ENCODE measurements at places on chromosomes 3 and 15.

GRCh38 chr3:133213937-133214336 lies 175.7 kb downstream of the TMEM108 start:
- DNase-seq = no peak

GRCh38 chr3:189389346-189389745 lies 217.6 kb downstream of the TPRG1 start:
- DNase-seq = no peak

DNA sequence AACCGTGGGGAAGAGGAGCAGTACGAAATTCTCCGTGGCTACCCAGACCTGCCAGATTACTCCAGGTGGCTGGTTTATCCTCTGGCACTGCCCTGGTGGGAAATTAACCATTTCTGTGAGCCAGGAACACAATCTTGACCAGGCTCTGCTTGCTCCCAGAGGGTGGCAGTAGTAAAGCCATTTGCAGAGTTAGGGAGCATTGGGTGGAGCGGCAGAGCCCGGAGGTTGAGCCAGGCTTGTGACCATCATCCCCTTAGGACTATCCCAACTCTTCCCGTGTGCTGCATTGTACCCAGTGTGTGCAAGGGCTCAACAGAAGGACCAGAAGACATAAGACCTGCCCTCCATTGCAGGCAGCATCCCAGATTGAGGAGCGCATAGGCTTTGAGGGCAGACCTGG lies 5.3 kb downstream of the KNG1 start:
- DNase-seq = peak; percentile 14

- DNase-seq = no peak
Observed at GRCh38 chr3:90136456-90137191, 1029.2 kb downstream of the EPHA3 start.

- DNase-seq = peak; percentile 6
Observed at GRCh38 chr3:183359036-183359435, 69.4 kb downstream of the MCF2L2 start.

- no peak for DNase-seq
Observed at GRCh38 chr3:162658003-162658402, 1161.4 kb downstream of the OTOL1 start.
